Kidney (tissue), 22 donors: ENCODE measurements at places on chromosomes 16 and 17.

- H3K4me1 ChIP-seq, result no peaks in the 10 kb centered on the region
- peak; percentile 58 for DNase-seq
- H3K36me3 ChIP-seq, result no peaks in the 10 kb centered on the region
- no peaks in the 10 kb centered on the region for H3K27me3 ChIP-seq
- H3K27ac ChIP-seq, result no peak overlapping the region
Measured at GRCh38 chr17:30095507-30096244, 20.9 kb upstream of the NSRP1 start.

GRCh38 chr16:1424028-1424427 lies 3.5 kb upstream of the UQCC4 start:
- no peaks in the 10 kb centered on the region for H3K27me3 ChIP-seq
- no peaks in the 10 kb centered on the region for H3K36me3 ChIP-seq
- no peak overlapping the region for H3K27ac ChIP-seq
- no peak for DNase-seq
- H3K4me3 ChIP-seq, result no peak overlapping the region
- H3K4me1 ChIP-seq, result no peaks in the 10 kb centered on the region

DNA sequence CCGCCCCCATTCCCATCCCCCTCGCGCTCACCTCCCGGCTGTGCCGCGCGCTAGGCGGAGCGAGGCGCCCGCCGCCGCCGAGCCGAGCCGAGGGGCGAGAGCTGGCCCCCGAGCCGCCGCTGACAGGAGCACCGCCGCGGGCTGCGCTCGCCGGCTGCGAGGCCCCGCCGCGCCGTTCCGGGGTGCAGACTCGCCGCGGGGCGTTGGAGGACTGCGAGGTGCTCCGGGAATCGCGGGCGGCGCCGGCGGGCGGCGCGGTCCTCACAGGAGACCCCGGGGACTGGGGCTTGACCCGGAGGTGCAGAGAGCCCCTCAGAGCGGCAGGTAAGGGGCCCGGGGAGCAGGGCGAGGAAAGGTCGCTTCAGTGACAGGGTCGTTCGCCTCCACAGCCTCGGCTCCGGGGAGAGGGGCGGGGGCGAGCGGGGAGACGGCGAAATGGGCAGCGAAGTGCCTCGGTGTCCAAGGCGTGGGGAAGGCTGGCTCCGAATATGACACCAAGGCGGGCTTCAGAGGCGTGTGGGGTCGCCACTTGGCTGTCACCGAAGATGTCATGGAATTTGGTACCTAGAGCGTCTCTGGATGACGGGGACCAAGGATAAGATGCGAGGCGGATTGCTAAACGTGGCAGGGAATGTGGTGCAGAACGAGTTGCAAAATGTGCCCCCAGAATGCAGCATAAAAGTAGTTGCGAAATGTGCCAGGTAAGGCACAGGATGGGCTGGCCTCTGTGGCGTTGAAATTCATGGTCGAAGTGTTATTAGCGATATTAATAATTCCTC lies 580 bp downstream of the TANC2 start:
- peak overlapping the region; percentile 88 for H3K4me3 ChIP-seq
- H3K27ac ChIP-seq, result peak overlapping the region; percentile 54
- no peaks in the 10 kb centered on the region for H3K36me3 ChIP-seq
- H3K27me3 ChIP-seq, result no peaks in the 10 kb centered on the region
- peak; percentile 68 for DNase-seq

- no peak for DNase-seq
- no peaks in the 10 kb centered on the region for H3K36me3 ChIP-seq
- no peaks in the 10 kb centered on the region for H3K27me3 ChIP-seq
Measured at GRCh38 chr17:47315451-47316266, 8.1 kb upstream of the EFCAB13 start.

DNA sequence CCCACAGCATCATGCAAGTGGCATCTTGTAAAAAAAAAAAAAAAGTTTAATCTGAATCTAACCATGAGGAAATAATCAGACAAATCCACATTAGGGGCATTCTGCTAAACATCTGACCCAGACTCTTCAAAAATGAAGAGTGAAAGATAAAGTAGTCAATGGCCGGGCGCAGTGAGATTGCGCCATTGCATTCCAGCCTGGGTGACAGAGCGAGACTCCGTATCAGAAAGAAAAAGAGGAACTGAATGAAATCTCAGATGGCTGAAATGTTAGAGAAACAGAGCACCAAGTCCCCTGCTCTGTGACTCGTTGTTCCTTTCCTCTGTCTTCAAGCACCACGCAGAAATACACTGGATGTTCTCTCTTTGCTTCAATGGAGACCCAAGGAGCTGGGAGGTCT lies 12.7 kb upstream of the RNF135 start:
- no peaks in the 10 kb centered on the region for H3K36me3 ChIP-seq
- no peak for DNase-seq
- no peak overlapping the region for H3K27ac ChIP-seq
- H3K4me1 ChIP-seq, result no peaks in the 10 kb centered on the region
- H3K4me3 ChIP-seq, result no peak overlapping the region
- H3K27me3 ChIP-seq, result no peaks in the 10 kb centered on the region
